ENCODE measurements at places on chromosomes 11 and 22. TPM values are rescaled to one million over a fixed set of nuclear protein-coding genes. Genes with fewer than 3 reads are reported as not detected.
A peak's percentile ranks its signal among the peaks of the same experiment; 100 is the strongest.

- DNase-seq, result no peak
Measured at GRCh38 chr11:62705413-62705812, 1.8 kb downstream of the BSCL2 start.

- DNase-seq, result peak; percentile 50
Measured at GRCh38 chr22:16824716-16825687, at the start of gene XKR3. Gene XKR3 (minus strand): TSS chr22:16825411. CDS start chr22:16808073, 17,338 bp downstream.

- no peak for DNase-seq
Measured at GRCh38 chr11:8261291-8261690, 2.4 kb downstream of the LMO1 start.

The SLC5A1 gene
- not detected for total RNA-seq

The RIBC2 gene
- total RNA-seq, result 0.26 TPM

- DNase-seq, result no peak
Measured at GRCh38 chr11:13304655-13305335, 27.2 kb downstream of the BMAL1 start.

The PHOX2A gene
- not detected for total RNA-seq

- no peak for DNase-seq
Measured at GRCh38 chr11:14270690-14271542, 88.1 kb downstream of the RRAS2 start.

GRCh38 chr11:111515591-111515990, 1.0 kb downstream of the HOATZ start:
- DNase-seq, result no peak

DNA sequence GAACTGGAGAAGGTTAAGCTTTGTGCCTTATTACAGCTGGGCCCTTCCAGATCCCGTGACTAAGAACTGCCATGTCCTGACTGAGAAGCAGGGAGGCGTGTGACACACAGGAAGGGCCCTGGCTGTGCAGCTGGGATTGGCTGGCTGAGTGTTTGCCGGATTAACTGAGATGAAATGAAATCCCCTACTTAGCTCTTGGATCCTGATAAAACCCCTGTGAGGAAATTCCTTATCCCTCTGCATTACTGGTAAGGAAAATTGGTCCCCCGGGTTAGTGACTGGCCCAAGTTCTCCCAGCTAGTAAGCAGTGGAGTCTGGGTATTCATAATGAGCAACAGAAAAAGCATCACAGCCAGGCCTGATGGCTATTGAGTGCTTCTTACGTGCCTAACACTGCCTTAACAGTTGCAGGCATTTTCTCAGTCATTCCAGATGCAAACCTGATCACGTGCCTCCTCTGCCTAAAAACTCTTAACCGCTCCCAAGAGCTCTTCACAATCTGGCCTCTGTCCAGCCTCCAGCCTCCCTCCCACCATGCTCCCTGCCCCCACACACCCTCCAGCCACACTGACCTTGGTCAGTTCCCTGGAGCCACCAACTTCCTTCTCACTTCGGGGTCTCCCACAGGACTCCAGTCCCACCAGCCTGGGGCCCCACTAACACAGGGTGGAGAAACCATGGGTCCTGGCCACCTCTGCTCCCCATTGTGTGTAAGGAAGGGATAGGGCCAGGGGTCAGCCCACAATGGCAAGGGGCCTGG, 37.8 kb downstream of the ARRB1 start:
- peak; percentile 27 for DNase-seq

- peak; percentile 53 for DNase-seq
Measured at GRCh38 chr22:28075358-28075981, 156.4 kb upstream of the PITPNB start.

DNA sequence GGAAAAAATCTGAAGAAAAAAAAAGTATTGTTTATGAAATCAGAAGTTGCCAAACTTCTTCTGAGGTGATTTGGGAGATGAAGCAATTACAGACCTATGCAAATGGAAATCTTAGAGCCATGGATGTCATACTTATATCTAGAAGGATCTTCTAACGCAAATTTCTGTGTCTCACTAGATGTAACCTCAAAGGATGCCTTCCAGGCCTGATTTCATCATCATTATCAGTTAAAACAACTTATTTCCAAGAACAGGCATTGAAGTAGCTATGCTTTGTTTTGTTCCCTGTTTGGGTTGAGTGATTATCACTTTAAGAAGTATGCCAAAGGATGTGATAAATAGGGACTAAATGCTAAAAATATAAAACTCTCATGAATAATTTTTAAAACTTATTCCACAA, 43.9 kb upstream of the ANGPTL5 start:
- DNase-seq, result no peak
